Stimulated activated CD8-positive, alpha-beta memory T cell treated with anti-CD3 and anti-CD28 coated beads, Interleukin-7, amount 100 ng/mL, for 1 hour (primary cell): ENCODE measurements at places on chromosomes 7 and 10.

DNA sequence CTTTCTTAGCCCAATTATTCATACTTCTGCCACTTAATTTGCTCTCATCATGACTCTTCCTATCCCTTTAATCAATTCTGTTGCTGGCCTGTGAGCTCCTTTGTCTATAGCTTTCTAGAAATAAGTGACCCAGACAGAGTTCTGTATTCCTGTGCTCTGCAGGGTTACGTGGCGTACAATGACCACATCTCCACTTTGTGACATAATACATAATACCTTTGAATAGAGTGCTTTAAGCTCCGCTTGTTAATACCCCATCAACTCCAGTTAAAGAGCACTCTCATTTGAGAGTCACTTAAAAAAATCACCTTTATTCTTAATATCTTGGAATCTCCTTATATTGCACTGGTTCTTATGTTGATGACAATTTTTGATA lies 619.0 kb downstream of the PARD3 start:
- no peak for DNase-seq

DNA sequence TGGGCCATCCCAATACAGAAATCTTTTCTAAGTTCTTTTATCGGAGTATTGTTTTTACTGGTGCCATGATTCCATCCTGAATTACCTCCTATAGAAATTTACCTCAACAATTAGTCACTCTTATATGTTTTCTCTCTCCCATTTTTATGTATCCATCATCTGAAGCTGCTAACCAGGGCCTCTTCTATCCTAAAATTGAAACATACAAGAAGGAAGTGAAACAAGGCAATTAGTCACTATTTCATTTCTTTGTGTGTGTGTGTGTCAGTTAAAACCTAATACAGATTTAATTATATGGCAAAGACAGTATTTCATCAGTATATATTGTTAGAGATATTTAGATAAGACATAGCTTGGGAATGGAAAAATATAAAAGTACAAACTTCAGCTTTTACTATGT lies 148.4 kb upstream of the AHR start:
- no peak for DNase-seq

DNA sequence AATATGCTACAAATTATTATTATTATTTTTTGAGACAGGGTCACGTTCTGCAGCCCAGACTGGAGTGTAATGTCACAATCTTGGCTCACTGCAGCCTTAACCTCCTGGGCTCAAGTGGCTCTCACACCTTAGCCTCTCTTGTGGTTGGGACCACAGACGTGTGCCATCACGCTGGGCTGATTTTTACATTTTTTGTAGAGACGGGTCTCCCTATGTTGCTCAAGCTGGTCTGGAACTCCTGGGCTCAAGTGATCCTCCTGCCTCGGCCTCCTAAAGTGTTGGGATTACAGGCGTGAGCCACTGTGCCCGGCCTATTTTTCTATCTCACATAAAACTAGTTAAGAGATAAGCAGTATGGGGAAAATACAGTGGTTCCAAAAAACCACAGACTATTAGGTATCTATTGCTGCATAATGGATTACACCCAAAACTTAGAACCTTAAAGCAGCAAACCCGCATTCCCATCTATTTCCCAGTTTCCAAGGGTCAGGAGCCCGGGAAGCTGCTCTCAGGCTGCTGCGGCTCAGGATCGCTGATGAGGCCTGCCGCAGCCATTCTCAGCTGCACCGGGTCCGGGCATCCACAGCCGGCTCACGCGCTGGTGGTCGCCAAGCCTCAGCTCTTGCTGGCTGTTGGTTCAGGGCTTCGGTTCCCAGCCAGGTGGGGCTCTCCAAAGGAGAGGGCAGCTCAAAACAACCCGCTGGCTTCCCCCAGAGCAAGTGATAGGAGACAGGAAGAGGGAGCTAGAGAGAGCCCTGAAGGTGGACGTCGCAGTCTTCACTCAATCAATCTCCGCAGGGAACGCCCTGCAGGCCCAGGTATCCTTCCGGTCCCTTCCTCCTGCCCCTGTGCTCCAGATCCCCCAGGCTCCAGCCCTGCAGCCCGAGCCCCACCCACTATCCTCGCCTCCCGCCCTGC lies 128.2 kb downstream of the UBE2H start:
- no peak for DNase-seq

GRCh38 chr7:20194343-20194995 lies 22.7 kb downstream of the MACC1 start:
- no peak for DNase-seq

DNA sequence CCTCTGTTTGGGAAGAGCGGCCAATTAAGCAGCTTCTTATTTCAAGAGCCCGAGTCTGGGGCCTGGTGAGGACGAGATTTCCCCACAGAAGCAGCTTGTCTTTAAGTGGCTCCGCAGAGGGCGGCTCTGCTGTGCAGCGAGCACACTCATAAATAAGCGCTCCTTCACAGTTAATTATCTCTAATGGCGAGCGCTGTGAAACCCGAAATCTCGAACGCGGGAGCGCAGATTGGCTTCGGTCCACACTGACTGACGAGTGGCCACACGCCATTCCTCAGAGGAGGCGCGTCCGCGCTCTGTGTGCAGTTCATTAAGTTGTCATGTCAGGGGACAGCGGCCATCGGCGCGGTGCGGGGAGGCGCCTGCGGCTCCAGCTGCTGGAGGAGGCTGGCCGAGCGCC lies 560.9 kb downstream of the DNAJB6 start:
- no peak for DNase-seq

DNA sequence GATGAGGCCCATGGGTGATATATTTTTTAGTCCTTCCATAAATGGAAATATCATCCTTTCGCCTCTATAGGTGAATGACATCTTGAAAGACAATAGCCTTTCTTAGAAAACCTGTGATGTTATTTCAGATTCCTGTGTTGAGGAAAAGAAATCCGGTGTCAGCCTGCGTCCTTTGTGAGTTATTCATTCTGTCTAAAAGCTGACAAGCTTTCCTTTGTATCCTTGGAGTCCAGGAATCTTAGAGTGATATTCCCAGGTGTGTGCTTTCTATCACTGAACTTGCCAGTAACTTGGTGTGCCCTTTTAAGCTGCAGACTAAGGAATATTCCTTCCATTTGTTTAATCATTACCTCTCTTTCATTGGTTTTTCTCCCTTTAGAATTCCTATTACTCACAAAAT lies 41.0 kb downstream of the EVX1 start:
- no peak for DNase-seq

DNA sequence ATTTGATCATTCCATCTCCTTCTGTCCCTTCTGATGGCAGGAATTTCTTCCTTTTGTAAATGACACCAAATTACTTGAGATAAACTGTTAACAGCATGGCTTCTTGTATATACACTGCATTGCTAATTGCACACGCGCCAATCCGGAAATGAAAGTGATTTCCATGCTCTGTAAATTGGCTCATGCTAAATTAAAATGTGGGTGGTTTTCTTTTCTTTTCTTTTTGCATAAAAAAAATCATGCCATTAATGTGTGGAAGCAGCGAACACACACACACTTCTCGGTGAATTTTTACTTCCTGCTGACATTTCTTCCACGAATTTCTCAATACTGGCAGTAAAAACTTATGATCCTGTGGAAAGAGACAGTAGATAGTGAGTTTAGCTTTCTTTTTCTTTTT lies 123.1 kb upstream of the CCDC6 start:
- no peak for DNase-seq

DNA sequence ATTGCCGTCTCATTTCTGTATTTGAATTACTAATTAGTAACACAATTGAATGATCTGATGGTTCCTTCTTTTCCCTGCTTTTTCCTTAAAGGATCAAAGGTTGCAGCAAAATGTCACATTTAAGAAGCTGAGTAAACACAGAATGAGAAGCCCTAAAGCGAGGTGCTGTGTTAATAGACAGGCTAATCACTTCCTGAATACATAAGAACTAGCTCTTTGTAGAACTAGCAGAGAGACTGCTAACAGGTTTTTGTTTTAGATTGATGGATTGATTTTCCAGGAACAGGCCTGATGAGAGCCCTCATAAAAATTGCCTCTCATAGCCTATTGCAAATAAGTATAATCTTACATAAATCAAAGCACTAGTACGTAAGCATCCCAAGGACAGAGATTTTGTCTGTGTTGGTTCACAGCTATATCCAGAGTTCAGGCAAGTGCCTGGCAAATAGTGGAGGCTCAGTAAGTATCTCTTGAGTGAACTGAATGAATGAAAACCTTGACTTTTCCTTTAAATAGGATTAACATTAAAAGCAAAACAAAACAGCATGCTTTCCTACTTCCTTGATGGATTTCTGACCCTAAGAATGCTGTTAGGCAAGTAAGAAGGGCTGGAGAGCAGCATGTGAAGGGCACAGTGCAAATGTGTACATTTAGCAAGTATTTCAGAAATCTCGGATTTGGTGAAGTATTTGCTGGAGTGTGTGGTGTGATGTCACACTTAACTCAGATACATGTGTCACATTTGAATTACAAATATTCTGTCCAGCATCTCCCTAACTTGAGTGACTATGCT lies 3.3 kb downstream of the TMEM229A start:
- DNase-seq: no peak

- no peak for DNase-seq
These were observed 6.1 kb downstream of the NYAP1 start for GRCh38 chr7:100489824-100490223.

GRCh38 chr10:24210501-24210900 lies 1.6 kb downstream of the KIAA1217 start:
- DNase-seq: no peak

GRCh38 chr10:119688033-119688508 lies 36.9 kb downstream of the BAG3 start:
- DNase-seq: no peak

- DNase-seq: no peak
These were observed 115.0 kb downstream of the PLXDC2 start for GRCh38 chr10:19930936-19931893.

DNA sequence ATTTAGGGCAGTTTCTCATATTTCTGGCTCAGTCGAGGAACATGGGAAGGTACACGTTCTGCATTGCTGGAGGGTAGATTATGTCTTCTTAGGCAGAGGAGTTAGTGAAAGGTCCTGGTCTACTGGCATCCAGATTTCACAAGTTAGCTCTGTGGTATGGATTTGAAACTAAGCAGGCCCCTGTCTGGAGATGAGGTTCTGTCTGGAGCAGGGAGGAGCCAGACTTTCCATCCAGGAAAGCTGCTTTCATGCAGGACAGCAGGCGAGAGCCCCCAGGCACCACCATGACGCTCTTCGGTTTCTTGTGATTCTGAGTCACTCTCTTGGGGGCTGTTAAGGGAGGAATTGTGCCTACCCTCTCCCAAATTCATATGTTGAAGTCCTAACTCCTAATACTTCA lies 184.3 kb downstream of the KIAA1217 start:
- DNase-seq: no peak

DNA sequence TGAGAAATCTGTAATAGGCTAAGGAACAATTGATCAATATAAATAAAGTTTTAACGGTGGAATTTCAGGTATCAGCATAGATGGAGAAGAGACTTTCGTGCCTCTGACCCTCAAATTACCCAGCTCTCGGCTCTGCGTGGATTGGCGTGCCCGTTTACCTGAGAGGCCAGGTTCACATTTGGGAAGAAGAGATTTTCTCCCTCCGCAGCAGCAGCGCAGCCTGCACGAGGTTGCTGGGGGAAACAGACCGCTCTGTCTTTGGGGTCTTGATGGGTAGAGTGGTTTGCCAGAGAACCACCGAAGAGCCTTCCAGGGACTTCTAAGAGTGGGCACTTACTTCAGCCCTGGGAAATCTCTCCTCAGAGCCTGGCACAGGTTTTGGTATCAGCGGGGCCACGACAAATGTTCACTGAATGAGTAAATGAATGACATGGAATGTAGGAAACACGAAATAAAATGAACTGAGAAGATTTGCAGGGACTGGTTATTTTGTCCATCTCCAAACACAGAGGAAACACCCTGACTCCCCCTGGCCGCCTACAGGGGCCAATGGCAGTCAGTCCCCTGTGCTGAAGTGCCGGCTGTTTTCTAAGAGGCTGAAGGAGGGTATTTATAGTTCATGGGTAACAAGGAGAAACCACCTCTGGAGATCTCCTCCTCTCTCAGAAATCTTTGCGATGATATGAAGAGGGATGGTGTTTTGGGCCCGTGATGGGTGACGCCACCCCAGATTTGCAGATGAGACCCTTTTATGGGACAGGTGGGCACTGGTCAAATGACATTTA lies 338.5 kb downstream of the ADARB2 start:
- DNase-seq: no peak

DNA sequence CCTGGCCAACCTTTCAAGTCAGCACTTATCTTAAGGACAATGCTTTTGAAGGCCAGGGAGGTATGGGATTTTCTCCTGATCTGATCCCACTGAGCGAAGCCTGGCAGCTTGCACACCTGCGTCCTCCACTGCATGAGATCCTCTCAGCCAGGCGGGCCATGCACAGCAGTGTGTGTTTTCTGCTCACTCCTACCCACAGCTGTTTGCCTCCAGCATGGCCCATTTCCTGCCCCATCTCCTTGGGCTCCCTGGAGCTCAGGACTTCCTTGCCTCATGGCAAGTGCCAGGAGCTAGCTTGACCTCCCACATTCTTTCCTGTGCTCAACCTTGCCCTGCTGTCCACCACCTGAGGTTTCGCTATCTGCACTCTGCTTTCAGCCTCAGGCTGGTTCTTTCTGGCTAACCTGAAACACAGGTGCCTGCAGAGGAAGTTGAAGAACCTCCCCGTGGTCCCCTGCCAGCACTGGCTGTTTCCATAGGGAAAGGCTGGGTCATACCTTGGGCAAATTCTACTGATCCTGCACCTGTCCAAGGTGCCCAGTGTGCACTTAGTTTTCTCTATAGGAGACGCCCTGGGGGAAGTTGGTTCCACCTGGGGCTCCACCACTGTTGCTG lies 43.9 kb upstream of the EEPD1 start:
- no peak for DNase-seq

- DNase-seq: no peak
These were observed 145.7 kb upstream of the AHR start for GRCh38 chr7:17152721-17153120.

- DNase-seq: no peak
These were observed 184.8 kb upstream of the PDE1C start for GRCh38 chr7:32255036-32255435.

DNA sequence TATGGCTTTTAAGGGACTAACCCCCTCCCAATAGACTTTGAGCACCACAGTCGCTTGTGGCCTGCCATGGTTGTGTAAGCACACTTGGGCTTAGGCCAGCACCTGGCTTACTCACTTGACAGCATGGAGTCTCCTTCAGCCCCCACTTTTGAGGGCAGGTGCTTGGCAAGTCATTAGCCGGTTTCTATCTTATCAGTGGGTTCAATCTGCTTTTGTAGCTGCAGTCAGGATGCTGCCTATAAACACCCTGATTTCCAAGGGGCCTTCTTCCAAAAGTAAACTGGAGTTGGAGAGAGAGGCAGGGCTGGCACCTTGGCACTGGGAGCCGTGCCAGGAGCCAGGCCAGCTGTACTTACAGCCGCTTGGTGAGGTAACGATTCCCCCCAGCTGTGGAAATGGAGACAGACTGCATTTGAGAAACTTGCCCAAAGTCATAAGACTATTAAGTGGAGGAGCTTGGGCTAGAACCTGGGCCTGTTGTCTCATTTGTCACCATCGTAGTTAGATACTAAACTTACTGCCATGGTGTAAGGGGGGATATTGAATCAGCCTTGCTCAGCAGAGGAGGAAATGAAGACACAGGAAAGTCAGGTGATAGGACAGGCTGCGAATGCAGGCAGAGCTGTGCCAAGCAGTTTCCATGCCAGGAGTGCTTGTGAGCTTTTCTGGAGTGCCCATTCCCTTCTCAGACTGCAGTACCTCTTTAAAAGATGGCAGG lies 92.2 kb upstream of the EFCAB10 start:
- no peak for DNase-seq
